ENCODE measurements at places on chromosomes 11 and 22.
A peak's percentile ranks its signal among the peaks of the same experiment; 100 is the strongest.

DNA sequence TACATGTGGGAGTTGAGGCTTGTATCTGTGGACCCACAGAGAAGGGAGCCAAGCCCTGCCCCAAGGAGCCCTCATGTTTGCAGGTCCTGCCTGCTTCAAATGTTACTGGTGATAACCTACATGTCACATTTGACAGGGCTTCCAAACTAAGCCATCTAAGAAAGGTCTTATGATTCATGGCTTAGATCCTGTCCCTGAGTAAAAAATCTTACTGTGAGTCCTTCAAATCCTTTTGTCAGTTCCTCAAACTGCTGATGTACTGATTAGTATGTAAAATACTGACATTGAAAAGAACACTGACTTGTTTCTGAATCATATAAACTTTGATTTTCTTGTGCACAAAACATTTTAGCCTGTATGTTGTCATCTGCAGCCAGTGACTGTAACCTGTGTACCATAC is 1.0 kb upstream of the PANX1 start:
- DNase-seq: no peak

DNA sequence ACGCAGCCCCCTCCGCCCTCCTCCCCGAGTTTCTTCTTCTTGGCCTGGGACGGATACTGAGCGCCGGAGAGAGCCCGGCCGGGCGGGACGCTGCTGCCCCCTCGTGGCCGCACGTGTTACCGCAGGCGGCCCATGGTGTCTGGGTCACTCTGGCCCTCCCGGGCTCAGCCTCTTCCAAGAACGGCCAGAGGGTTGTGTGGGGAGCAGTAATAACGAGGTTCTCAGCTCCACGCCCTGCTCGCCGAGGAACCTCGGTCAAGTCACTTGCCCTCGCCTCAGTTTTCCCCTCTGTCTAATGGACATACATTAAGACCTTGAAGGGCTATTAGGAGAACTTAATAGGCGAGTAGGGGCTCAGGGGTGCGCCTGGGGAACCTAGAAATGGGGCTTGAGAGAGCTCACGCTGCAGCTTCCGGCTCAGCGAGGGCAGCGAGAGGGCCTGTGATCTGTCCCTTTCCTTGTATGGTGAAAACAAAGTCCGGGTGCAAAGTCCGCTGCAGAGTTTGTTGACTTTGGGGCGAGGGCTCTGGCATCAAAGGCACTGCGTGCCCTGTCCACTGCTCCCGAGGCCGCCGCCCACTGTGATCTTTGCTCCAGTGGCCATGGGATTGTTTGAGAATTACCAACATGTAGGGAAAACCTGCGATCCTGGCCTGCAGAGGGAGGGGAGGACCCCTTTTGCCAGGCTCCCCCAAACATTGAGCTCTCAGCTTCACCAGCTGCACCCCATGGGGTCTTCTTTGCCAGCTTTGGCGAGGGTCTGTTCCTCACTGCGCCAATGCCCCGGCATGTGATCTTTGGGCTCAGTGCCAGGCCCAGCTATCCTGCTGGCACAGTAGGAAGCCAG is 14.4 kb upstream of the LRP5 start:
- peak; percentile 58 for DNase-seq

GRCh38 chr11:87144252-87144651 is 106.5 kb downstream of the TMEM135 start:
- no peak for DNase-seq

DNA sequence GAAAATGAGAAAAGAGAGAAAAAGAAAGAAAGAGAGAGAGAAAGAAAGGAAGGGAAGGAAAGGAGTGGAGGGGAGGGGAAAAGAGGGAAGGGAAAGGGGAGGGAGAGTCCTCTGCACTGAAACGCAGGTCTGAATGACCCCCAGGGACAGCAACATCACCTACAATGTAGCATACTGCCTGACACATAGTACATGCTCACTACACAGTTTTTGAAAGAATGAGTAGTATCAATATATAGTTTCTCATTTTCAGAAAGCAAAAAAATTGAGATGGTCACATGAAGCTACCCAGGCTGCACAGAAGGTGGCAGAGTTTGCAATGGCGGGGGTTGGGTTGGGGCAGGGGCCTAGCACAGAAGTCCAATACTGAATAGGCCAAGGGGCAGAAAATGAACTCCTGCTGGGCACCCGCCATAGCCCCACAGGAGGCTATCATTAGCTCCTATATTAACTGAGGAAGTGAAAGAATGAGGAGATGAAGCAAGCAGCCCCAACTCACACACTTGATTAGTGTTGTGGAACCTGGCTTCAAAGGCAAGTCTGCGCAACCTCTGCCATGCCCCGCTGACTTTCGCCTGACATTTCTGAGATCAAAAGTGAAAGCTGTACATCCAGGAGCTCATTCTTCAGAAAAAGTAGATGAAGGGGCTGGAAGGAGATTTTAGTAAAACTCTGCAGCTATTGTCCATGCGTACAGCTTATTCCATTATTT is 241.2 kb upstream of the SYN3 start:
- no peak for DNase-seq

- DNase-seq: no peak
These were observed 3.1 kb downstream of the CPT1A start for GRCh38 chr11:68838572-68838964.

DNA sequence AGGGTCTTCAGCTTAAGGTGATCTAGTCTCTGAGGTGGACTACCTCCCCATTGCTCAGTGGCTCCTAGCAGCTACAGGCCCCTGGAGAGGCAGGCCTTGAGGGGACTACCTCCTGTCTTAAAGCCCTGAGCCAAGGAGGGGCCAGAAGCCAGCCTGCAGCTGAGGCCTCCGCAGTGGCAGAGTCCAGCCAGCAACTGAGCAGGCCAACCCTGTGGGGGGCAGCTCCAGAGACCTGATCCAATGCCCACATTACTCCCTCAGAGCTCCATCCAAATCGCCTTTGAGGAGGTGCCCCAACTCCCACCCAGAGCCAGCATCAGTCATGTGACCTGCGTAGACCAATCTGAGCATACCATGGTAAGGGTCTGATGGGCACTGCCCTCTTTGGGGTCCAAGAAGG is 2.7 kb downstream of the C2CD2L start:
- DNase-seq: no peak

DNA sequence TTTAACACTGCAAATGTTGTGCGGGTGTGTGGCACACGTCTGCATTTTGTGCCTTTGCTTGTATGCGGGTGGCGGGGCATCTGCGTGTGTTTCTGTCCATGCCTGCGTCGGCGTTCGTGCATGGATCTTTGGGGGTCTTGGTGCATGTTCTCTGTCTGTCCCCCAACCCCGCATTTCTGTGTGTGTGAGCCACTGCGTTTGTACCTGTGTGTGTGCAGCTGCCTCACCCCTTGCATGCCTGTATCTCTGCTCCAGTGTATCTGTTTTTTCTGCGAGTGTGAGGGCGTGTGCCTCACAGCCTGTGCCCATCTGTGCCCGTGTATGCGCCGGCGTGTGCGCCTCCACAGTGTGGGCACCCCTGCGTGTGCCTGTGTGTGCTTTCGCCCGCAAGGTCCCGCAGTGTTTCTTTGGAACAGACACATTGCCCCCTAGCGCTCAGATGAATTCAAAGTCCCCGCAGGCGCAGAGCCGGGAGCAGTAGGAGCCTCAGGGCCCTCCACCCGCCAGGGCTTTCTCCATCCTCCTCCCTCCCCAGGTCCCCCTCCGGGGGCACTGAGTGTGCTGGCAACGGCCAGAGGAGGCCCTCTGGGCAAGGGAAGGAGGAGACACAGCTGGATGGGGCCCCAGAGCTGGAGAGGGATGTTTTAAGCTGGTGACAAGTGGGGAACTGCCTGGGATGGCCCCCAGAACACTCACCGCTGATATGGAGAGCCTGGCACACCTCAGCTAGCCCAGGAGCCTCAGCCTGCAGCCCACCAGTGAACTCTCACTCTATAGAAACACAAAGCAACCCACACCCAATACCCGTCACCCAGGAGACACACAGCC is 3.1 kb upstream of the MN1 start:
- DNase-seq: peak; percentile 86

DNA sequence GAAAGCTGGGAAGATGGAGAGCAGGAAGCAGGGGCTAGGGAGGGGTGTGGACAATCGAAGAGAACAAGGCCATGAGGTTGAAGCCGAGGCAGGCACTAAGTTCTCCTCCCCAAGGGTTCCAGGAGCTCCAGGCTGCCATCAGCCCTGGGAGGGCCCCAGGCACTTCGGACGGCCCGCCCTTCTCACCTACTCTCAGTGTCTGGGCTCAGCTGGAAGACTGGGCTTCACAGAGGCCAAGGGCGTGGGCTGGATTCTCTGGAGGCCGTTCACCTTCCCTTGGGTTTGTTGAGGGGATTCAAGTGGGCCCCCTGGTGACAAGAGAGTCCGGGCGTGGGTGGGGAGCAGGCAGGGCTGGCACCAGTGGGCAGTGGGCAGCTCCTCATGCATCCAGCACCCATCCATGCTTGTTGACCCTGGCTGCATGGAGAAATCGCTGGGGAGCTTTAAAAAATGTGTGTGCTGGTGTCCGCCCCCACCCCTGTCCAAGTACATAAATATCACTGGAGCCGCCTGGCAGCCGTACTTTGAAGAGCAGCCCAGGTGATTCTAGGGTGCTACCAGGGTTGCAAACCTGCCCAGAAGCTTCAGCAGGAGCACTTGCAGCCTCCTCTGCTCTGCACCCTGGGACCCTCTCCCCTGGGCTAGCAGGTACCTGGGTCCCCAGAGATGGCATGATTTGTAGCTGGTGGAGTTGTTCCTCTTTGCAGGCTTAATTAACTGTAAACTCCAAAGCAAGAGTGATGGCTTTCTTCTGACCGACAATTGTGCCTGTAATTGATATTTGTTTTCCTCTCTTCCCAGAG is 74.3 kb downstream of the RTL6 start:
- DNase-seq: no peak

DNA sequence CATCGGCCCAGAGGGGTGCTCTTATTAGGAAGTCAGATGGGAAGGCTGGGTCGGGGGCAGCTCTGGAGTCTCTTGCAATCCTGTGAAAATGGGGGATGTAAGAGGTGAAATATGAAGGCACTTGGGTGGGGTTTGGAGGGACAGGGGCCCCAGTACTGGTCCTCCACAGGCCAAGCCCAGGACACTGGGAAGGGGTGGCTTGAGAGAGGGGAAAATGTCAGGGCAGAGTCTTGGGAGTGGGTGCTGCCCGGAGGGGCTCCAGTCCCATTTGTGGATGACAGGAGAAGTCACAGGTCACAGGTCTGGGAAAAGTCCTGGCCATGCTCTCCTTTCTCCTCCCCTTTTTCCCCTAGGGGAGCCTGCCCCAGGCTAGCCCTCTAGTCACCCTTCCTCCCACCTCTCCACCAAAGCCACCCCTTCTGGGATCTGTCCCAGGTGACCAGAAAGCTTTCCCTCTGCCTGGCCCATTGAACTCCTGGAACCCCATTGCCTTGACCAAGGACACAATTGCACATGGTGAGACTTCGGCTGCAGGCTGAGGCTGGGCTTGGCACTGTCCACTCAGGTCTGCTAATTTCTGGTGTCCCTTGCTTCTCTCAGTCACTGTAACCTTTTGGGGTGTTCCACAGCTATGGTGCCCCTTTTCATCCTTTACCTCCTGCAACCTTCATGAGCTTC is 1465.0 kb downstream of the TBC1D22A start:
- no peak for DNase-seq

GRCh38 chr11:22938691-22939090 is 78.4 kb upstream of the CCDC179 start:
- no peak for DNase-seq

DNA sequence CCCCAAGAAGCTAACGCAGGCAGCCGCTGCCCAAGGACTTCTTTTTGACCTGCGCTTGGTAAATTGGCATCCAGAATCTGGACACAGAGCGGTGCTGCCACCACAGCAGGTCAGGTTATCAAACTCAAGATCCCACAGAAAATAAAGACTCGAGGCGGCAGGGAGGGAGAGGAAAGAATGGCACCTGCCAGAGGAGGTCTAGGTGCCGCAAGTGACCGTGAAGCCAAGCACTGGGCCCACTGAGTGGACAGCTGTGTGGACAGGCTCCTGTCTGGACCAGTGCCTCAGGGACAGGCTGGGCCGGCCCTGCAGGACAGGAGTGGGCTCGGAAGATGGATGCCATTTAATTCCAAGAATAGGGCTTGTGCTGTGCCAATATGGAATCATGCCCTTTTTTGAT is 27.4 kb downstream of the BID start:
- DNase-seq: no peak

DNA sequence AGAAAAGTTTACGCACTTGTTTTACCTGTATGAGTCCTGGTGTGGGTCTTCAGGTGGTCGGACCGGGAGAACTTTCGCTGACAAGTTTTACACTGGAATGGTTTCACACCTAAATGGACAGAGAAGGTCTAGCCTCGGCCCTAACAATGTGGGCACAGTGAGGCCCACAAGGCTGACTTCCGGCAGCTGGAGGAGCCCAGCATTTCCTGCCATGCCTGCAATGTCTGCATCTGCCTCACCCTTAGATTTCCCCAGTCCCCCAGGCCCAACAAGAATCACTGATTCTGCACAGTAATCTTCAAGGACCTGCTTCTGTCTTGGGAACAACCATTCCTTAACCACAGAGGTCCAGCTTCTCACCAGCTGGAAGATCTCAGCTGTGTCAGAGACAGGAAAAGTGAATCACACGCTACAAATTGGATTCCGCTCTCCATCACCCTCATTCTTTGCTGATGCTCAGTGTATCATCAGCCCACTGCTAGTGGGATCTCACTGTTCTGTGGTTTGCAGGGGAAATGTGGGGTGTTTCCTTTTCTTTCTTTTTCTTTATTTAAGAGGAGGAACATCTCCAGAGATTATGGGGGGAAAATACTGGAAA is 43.3 kb downstream of the WT1 start:
- DNase-seq: no peak

DNA sequence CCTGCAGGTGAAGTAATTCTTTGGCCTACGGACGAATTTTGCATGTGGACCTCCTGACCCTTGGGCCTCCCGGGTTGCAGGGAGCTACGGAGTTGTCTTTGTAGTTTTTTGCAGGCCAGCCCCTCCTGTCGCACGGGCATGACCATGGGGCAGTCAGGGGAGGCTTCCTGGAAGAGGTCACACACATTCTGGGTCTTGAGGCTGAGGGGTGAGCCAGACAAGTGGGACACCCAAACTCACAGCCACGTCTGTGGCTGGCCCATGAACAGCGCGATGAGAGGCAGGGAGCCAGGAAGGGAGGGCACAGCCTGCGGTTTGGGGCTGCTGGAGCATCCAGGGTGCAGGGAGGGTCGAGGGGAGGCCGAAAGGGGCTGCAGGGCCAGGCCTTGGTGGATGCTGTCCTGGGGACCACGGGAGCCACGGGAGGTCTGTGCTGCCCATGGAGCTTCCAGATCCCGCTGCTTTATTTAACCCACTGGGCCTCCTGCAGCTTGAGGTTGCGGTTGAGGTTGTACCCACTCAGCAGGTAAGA is 78.9 kb downstream of the FBLN1 start:
- DNase-seq: no peak

DNA sequence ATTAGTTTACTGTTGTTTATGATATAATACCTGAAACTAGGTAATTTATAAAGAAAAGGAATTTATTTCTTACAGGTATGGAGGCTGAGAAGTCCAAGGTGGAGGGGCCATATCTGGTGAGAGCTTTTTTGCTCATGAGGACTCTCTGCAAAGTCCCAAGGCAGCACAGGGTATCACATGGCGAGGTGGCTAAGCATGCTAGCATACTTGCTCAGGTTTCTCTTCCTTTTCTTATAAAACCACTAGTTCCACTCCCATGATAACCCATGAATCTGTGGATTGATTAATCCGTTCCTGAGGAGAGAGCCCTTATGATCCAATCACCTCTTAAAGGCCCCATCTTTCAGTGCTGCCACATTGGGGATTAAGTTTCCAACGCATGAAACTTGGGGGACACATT is 82.7 kb downstream of the PHF21A start:
- DNase-seq: no peak

- DNase-seq: no peak
These were observed 408 bp downstream of the PPP2R5B start for GRCh38 chr11:64924910-64925284.

GRCh38 chr11:1920128-1920908 is 815 bp downstream of the TNNT3 start:
- no peak for DNase-seq

Data from dorsolateral prefrontal cortex (tissue), 122 donors.